Foreskin keratinocyte (primary cell): ENCODE measurements at places on chromosomes 16 and 17. TPM values are rescaled to one million over a fixed set of nuclear protein-coding genes. Genes with fewer than 3 reads are reported as not detected.
A peak's percentile ranks its signal among the peaks of the same experiment; 100 is the strongest.

GRCh38 chr17:62706598-62707424 lies 79.3 kb downstream of the MRC2 start:
- no peak for DNase-seq

DNA sequence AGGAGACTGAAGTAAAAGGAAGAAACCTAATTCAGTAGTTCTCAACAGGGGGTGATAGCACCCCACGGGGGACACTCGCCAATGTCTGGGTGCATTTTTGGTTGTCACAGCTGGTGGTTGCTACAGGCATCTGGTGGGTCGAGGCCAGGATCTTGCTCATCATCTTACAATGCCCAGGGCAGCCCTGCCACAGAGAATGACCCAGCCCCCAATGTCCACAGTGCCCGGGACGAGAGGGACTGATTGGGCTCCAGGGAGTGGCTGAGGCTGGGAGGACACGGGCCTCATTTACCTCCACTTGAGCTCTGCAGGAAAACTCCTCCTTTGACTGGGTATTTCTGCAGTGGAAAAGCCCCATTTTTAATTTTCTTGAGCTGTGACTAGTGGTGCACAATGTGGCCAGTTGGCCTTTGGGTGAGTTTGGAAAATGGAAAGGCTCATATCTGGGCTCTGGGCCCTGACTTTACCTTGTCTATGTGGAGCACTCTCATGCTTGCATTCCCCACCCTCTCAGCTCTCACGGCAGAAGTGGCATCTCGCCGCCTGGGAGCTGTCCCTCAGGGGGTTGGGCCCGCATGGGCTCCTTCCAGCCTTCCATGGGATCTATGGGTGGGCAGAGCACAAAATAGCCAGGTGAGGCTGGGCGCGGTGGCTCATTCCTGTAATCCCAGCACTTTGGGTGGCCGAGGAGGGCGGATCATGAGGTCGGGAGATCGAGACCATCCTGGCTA lies 37.7 kb upstream of the IRF8 start:
- DNase-seq = no peak

GRCh38 chr16:27482397-27483087 lies 67.2 kb downstream of the GTF3C1 start:
- DNase-seq = no peak

Gene TBC1D3K
- not detected in 2 replicates for total RNA-seq

- DNase-seq = no peak
Measured at GRCh38 chr16:67474551-67475455, 6.2 kb downstream of the ATP6V0D1 start.

- DNase-seq = no peak
Measured at GRCh38 chr16:51487880-51488279, 336.8 kb upstream of the SALL1 start.

Gene FAM171A2
- 1.4 and 1.6 TPM in 2 replicates for total RNA-seq

DNA sequence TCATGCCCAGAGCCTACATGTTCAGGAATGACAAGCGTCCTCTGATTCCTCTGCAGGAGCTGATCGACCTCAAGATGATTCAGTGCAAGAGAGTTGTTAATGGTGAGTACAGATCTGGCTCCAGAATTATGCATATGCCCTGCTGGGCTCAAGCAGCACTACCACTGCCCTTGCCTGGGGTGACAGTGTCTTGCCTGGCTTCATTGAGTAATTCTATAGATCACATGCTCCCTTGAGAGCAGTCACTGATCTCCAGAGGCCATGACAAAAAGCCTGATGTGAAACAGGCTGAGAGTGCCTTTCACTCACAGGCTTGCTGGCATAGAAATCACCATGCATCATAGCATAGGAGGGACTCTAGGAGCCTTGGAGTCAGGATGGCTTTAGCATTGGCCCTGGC lies 26.4 kb downstream of the DUS2 start:
- DNase-seq = no peak

Gene KCTD11
- 7.7 and 9.3 TPM in 2 replicates for total RNA-seq

Gene GAST
- 0.37 and 0.42 TPM in 2 replicates for total RNA-seq

GRCh38 chr17:57630736-57631135 lies 114.4 kb downstream of the CCDC182 start:
- no peak for DNase-seq

Gene TMEM100
- total RNA-seq = 0.07 and 0.37 TPM in 2 replicates

Gene TM4SF5
- total RNA-seq = not detected in 2 replicates

DNA sequence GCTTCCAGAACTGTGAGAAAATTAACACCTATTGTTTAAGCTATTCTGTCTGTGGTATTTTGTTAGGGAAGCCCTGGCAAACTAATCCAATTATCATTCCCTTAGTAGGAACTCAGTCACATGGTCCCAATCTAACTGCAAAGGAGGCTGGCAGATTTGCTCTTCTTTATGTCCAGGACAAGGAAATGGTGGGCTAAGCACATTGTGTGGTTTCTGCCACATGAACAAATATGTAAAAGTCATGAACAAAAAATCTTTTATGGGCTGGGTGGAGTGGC lies 278.6 kb upstream of the RPL38 start:
- DNase-seq = no peak

DNA sequence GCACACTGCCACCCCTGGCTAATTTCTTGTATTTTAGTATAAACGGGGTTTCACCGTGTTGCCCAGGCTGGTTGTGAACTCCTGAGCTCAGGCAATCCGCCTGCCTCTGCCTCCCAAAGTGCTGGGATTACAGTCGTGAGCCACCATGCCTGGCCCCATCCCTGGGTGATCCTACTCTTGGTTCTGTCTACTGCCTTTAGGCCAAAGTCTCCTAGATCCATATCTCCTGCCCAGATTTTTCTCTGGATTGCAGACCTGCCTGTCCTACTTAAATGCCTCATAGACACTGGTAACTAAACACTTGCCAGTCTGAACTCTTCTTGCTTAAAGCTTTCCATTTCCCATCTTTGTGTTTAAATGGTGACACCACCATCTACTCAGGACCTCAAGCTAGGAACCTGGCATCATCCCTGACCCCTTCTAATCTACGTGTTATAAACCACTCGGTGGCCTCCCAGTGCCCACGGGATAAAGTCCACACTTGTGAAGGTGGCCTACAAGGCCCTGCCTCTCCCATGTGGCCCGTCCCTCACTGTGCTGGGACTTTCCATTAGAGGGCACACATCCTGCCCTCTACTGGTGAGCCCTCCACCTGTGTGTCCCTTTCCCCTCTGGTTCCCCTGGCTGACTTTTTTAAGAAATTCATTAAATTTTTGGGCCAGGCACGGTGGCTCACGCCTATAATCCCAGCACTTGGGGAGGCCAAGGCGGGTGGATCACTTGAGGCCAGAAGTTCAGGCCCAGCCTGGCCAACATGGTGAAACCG lies 51.1 kb downstream of the USP43 start:
- no peak for DNase-seq

- no peak for DNase-seq
Measured at GRCh38 chr17:8149419-8150193, 2.6 kb downstream of the PER1 start.

Gene NACA2
- total RNA-seq = 0.17 TPM in 1 of 2 replicates, not detected in the other

Gene GUCY2D
- 0.49 TPM in 1 of 2 replicates, not detected in the other for total RNA-seq

DNA sequence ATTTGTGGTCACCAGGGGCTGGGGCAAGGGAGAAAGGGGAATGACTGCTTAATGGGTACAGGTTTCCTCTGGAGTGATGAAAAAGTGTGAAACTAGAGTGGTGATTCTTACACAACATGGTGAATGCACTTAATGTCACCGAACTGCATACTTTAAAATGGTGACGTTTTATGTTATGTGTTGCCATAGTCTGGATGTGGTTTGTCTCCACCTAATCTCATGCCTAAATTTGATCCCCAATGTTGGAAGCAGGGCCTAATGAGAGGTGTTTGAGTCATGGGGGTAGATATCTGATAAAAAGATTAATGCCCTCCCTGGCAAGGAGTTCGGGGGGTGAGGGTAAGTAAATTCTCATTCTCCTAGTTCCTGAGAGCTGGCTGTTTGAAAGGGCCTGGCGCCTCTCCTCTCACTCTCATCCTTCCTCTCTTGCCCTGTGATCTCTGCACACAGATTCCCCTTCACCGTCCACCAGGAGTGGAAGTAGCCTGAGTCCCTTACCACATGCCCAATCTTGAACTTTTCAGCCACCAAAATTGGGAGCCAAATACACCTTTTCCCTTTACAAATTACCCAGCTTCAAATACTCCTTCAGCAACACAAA lies 15.3 kb downstream of the XPO6 start:
- no peak for DNase-seq

Gene FBXL19
- total RNA-seq = 32.2 and 33.0 TPM in 2 replicates

Gene TBC1D3G
- not detected in 2 replicates for total RNA-seq

- no peak for DNase-seq
Measured at GRCh38 chr16:57537581-57538234, 1.3 kb upstream of the CCDC102A start.

- no peak for DNase-seq
Measured at GRCh38 chr17:67469208-67469980, 92.3 kb downstream of the PITPNC1 start.

DNA sequence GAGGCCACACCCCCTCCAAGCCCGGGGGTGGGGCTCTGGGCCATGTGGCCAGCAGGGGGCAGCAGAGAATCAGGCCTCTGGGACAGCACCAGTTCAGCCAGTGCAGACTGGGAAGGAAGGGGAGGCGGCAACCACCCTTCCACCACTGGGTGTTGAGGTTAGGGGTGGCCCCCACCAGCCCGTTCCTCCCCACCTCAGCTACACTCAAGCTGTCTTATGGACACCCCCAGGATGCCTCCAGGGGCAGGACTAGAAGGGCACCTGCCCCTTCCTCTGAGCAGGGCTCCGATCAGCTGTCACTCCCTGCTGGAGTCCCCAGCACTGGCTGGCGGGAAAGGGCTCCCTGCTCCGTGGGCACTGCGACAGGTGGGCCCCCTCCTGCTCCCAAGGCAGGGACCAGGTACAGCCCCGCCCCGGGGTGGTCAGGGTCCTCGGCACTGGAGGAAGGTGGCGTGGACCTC lies 21.8 kb downstream of the KATNB1 start:
- DNase-seq = peak; percentile 59

DNA sequence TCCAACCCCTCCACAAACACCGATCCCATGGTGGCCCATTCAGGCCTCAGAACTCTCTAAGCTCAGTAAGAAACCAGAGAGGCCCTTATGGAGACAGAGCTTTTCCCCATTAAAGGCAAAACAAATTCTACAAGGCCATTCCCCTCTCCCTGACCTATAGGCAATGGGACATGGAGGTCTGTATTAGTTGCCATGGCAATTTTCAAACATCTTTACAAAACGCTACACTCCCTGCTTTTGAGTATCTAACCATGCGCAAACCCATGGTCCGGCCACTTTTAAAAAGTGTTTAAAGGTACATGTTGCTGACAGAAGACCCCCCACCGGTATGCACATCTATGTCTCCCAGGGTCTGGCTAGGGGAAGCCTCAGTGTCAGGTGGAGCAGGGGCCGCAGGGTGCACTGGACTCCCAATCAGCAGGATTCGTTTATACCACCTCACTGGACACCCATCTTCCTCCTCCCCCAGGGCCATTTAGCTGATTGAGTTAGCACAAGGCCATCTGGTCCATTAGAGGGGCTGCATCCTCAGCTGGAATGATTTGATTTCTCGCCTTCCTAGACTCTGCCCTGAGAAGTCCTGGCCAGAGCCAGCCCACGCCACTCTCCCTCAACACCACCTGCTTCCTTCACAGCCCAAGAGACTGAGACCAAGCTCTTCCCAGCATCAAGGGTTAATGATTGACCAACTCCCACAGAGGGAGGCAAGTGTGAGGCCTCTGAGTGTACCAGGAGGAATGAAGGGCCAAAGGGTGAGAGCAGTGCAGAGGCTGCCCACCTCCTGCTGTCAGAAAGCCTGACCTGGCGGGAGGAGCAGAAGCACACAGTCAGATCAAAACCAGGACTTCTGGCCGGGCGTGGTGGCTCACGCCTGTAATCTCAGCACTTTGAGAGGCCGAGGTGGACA lies 10.9 kb downstream of the ACLY start:
- DNase-seq = no peak

DNA sequence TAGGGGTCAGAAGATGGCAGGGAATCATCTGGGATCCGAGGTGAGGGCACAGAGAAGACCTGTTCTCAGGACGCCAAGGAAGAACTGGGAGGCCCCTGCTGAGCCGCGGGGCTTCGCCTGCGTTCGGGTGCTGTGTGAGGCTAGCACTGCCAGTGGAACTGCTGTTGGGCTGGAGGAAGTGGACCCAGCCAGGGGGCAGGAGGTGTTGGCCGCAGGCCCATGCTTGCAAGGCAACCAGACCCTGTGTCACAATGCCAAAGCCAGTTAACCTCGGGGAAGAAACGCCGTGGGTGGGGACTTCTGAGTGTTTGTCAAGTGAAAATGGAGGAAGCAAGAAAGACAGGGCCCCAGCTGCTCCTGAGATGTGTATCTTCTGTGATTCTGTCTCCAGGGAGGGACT lies 185.5 kb downstream of the LGALS9B start:
- DNase-seq = no peak

DNA sequence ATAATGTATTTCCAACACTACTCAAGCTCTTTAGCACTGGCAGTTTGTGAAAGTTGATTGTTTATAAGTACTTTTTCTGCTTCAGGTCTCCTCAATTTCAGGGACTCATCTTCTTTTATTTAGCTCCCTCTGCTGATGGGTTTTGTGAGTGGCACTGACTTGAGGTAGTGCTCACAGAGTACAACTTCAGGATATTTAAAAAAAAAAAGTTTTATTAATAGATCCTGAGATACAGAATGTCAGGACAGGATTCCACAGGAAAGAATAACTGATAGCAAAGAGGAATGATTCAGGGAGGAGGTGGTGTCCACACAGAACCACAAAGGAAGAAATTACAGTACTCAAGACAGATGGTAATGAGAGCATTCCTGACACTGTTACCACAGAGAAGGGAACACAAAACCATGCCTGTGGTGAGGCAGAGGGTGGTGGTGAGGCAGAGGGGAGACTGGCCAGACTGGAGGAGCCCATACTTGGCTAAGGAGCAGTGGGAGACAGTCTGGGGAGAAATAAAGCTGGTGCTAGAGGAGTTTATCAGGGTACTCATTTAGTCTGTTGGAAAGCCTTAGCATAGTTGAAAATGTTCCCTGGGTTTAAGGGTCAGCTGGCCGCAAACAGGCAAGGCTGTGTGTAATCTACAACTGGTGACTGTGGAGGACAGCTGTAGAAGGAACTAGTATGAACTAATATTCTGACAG lies 63.7 kb downstream of the SPAG9 start:
- DNase-seq = peak; percentile 54

GRCh38 chr17:4393806-4394205 lies 27.3 kb upstream of the UBE2G1 start:
- peak; percentile 90 for DNase-seq

DNA sequence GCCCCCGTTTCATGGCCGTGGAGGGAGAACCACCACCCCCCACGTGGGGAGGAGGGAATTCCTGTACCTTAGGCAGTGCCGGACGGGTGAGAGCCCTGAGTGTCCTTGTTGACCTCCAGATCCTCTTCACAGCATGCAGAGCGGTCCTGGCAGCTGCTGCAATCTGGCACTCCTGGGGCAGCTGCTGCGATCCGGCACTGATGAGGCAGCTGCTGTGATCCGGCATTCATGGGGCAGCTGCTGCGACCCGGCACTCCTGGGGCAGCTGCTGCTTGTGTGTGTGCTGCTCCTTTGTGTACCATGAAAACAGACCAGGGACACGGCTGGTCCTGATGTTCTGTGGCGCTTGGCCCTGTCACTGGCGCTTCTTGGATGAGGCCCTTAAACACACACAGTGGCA lies 12.8 kb downstream of the ZNF778 start:
- DNase-seq = no peak

- DNase-seq = no peak
Measured at GRCh38 chr16:88116121-88116520, 164.9 kb downstream of the BANP start.
